GM12864 (cell line): ENCODE measurements at places on chromosomes 5 and 9.

DNA sequence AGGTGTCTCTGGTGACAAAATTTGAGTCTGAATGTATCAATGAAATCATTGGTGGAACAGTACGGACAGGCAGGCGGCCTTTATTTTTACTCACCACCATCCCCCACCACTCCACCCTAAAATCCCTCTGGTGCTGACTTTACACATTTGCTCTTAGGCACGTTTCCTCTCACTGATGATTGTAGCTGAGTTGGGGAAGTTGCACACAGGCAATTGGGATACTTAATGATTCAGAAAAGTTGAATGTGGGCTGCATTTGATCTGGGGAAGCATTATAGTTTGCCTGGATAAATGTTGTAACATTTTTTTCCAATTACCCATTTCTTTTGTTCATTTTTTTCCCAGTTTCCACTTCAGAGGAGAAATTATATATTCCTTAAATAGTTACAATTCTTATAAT, 658.4 kb downstream of the TLR4 start:
- no peak for DNase-seq

- no peak for DNase-seq
Observed at GRCh38 chr5:55438998-55439397, 95.8 kb downstream of the PLPP1 start.

DNA sequence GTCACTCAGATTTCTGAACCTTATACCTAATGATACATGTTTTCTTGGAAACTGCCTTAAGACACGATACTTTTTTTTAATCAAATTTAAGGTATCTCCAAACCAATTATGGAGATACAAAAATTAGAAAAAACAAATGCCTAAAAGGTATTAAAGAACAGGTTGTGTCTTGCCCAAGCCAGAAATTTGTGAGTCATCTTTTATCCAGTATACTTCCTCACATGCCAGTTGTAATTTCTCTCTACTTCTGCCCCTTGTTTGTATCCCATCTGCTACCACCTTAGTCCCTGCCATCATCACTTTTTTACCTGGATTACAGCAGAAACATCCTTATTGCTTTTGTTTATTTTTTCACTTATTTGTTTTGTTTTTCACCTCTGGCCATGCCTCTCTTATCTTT, 571.2 kb upstream of the DAB2 start:
- DNase-seq = no peak

- DNase-seq = no peak
Observed at GRCh38 chr9:4424891-4425290, 65.4 kb upstream of the SLC1A1 start.

DNA sequence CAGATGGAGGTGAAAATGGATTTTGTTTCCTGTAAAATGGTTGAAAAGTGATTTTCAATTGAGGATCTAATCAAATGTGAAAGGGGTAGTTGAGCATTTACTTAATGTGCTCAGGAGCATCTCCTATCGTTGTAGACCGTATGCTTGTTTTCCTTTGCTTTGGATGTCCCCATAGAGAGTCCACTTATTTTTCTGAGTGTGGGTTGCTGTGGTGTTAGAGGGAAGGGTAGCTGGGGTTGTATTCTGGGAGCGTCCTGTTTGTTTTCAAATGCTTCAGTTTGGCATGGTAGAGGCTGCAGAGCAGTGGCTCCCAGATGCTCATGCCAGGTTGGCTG, 154.1 kb downstream of the MAT2B start:
- no peak for DNase-seq

- no peak for DNase-seq
Observed at GRCh38 chr5:94388773-94389514, 229.5 kb downstream of the KIAA0825 start.

DNA sequence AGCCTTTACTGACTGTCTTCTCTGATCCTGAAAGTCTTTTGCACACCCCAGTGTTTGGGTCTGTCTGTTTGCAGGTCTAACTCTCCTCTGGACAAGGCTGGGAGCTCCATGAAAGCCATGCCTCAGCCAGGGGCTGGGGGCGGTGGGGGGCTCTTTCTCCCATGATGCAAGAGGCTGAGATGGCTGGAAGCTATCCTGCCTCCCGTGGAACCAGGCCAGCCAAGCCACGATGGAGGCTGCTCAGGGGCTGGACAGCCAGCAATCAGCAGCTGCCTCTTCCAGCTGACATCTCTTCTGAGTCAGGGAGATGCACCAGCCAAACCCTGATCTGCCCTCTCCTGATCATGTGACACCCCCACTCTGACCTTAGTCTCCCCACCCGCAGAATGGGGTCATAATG, 154.0 kb downstream of the BARX1 start:
- DNase-seq = no peak

GRCh38 chr9:98833090-98833956, 25.9 kb downstream of the GALNT12 start:
- no peak for DNase-seq

GRCh38 chr5:2879701-2880100, 128.2 kb upstream of the IRX2 start:
- DNase-seq = no peak

DNA sequence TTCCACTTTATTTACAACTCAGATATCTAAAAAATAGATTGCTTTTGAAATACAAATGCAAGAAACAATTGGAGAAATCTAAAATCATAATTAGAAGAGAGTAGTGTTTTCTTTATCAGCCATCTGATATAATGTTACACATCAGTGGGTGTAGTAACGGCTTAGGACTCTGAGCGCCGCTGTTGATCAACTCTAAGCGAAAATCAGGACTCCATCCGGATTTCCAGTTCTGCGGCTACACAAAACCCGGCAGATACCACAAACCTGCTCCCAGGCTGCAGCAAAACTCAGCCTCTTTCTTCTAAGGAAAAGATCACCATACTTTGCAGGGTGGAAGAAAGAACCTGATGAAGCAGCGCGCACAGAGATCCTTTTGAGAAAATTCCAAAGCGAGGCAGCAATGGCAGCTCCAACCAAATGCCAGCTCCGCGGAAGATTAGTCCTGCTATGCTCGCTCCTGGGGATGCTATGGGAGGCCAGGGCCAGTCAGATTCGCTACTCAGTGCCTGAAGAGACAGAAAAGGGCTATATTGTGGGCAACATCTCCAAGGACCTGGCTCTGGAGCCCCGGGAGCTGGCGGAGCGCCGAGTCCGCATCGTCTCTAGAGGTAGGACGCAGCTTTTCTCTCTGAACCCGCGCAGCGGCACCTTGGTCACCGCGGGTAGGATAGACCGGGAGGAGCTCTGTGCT, at the start of gene PCDHGA9:
PCDHGA9 (plus strand) TSS at position 226 of the 691 bp plus-strand sequence; CDS start at position 401, 175 bp downstream.
- DNase-seq = no peak
